DMS153 (cell line): ENCODE measurements at places on chromosomes 2 and 18.

DNA sequence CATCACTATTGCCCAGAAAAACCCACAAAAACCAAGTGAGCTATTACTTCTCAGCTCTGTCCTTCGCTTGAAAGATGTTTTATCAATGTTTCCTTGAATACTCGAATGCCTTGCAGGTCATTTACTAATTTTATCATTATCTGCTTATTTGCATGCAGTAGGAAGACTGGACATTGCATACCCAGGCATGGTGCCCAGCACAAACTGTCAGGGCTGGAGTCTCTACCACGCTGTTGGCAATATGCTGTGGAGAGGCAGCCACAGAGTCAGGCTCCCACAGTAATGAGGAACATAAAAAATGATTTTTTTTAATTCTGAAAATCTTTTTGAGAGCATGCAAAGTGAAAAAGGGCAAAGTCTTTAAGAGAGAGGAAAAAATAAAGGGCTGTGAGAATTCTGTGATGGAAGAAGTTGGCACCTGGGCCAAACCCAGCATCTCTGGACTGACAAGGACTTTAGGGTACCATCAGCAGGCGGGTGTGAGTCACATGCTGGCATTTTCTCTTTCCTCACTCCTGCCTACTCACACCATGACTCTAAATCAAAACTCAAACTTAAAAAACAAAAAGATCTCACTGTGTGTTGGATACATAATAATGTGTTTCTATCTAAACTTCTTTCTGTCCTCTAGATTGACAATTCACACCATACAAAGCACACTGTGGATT, 709.8 kb upstream of the FANCL start:
- DNase-seq = no peak

GRCh38 chr18:72847771-72848170, 20.0 kb downstream of the NETO1 start:
- DNase-seq = no peak

- DNase-seq = no peak
These were observed 193.7 kb upstream of the SIX3 start for GRCh38 chr2:44747794-44748193.

DNA sequence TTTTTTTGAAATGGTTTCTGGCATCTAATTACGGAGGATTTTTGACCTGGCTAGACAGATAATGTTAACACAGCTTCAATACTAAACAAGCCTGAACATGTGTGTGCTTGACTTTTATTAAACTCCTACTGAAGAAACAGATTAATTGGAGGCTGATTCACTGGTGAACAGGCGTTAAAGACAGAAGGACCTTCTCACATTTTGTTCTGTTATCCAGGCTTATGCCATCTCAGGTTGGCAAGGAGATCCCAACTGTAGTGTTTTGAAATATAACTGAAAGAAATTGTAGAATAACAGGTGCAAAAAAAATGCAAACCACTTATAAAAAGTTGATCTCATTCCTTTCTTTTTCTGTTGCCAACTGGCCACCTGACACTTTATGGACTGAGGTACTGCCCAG, 269.6 kb downstream of the ARHGAP15 start:
- DNase-seq = peak; percentile 43

- no peak for DNase-seq
These were observed 28.8 kb downstream of the PSD4 start for GRCh38 chr2:113202305-113203216.

GRCh38 chr2:182672466-182673165, 43.4 kb upstream of the DNAJC10 start:
- DNase-seq = no peak

DNA sequence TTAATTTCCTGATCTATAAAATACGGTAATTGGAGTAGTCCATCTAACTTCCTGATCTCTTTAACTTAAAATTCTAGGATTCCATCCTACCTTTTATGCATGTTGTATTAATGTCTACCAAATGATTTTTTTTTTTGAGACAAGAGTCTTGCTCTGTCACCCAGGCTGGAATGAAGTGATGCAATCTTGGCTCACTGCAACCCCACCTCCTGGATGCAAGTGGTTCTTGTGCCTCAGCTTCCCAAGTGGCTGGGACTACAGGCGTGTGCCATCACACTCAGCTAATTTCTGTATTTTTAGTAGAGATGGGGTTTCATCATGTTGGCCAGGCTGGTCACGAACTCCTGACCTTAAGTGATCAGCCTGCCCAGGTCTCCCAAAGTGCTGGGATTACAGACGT, 47.8 kb downstream of the CFAP36 start:
- DNase-seq = no peak

DNA sequence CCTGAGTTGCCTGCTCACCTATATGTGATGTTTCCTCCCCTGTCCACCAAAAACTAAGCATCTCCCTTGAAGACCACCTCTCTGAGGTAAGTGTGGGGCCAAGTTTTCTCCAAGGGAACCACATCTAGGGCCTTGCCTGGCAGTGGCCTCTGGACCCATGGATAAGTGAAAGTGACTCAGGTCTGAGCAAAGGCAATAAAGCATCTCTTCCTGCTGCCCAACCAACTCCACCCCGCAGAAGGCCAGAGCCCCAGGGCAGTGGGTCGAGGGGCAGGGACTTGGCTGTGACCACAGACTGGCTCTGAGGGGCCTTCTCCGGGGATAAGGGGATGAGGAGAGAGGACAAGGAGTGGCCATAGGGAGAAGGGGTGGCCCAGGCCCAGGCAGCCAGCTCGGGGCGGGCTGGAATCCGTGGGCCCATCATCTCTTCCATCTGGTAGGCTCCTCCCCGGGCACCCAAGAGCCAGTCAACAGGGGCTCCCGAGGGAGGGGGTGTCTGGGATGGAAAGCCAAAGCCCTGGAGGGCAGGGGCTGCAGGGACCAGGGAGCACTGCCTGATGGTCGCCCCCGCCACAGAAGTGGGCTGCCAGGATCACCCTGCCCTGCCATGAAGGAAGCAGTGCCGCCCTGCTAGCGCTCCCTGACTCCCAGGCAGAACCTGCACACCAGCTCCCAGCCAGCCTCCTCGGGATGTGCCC, 33.4 kb downstream of the EMX1 start:
- no peak for DNase-seq

DNA sequence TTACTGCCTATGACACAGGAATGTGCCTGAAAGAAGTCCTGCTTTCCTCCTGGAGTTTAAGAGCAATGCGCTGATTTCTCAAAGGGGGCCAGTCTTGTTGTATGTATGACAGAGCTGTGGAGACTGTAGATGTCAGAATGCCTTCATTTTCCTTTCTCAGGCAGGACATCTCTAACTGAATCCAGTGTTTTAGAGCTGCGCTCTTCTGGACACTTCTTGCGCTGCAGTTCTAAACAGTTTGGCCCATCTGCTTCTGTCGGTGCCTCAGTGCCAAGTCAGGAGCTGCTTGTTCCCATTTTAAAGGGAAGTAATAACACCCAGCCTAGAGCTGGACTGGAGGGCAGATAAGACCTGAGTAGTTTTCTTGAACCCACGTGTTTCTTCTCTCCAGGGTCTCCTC, 91.4 kb downstream of the ESCO1 start:
- DNase-seq = no peak

DNA sequence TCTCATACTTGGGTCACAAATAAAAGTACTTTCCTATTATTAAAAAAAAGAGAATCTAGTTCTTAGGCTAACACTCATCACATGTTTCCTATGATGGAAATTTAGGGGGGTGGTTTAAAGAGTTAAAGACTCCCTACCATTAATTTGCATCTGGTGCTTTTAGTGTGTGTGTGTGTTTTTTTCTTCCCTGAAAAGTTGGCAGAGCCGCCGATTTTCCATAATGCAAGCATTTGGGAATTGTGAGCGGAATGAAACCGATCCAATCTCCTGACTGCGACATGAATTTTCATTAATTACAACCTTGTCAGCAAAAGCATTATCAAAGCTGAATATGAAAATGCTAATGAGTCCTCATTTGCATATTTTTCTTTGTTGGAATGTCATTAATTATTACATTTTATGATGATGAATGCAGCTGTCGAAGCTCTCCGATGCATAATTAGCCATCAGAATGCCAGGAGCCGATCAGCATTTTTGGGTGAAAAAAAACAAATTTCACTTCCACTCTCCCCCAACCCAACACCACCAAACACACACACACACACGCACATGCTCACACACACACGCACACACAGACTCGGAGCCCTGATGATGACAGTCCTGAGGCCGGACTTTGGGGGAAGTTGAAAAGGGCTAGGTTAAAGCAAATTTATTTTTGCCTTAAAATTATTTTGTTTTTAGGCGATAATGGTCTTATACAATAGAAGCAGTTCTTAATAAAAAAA, 165.4 kb downstream of the TCF4 start:
- DNase-seq = no peak

DNA sequence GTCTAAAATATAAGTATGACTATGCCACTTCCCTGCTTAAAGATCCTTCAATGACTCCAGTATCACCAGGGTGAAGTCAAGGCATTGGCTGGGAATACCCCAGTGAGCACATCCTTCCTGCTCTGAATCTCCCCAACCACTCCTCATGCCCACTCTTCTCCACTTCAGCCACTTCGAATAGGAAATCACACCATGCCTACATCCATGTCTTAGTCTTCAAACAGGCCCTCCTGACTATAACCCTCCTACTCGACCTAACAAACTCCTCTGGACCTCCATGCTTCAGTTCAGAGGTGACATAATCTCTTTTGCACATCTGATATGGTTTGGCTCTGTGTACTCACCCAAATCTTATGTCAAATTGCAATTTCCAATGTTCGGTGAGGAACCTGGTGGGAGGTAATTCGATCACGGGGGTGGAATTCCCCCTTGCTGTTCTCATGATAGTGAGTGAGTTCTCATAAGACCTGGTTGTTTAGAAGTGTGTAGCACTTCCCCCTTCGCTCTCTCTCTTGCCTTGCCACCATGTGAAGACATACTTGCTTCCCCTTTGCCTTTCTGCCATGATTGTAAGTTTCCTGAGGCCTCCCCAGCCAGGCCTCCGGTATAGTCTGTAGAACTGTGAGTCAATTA, 87.8 kb upstream of the TFCP2L1 start:
- DNase-seq = no peak

GRCh38 chr2:7264791-7265190, 347.6 kb downstream of the RNF144A start:
- no peak for DNase-seq

DNA sequence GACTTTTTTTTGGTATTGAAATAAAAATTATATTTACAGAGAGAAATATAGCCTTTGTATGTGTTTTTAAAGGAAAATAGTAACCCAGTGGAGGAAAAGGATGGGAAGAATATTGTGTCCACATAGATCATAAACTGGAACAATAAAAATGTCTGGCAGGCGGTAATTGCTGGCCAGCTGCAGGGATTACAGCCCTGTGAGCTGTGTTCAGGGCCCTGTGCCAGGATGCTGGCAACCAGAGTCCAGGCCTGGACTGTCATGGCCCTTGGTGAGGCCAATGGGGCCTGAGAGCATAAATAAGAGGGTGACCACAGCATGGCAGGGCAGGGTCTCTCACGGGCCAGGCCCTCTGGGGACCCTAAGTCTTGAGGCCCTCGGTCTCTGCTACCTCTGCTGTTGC, 171.2 kb downstream of the ACOXL start:
- DNase-seq = peak; percentile 4

- DNase-seq = no peak
These were observed 158.5 kb downstream of the INSIG2 start for GRCh38 chr2:118246726-118247125.

DNA sequence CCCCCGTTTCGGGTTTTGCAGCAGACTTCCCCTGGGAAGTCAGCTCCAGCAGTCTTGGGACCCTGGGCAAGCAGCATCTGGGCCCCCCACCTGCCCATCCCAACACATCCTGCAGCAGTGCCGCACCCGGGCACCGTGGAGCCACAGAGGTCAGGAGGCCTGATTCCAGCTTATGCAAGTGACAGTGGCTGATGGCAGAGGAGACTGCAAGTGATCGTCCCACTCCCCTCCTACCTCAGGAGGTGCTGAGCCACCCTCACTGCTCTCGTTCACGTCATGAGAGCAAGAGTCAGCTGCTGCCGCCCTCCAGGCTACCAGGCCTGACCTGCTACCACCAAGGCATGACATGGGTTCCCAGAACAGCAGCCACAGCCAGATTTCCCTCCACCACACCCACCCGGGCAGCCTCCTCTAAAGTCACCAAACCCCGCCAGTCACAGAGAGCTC, 18.2 kb downstream of the COX7A2L start:
- no peak for DNase-seq

GRCh38 chr2:163610817-163611556, 124.8 kb downstream of the FIGN start:
- no peak for DNase-seq

DNA sequence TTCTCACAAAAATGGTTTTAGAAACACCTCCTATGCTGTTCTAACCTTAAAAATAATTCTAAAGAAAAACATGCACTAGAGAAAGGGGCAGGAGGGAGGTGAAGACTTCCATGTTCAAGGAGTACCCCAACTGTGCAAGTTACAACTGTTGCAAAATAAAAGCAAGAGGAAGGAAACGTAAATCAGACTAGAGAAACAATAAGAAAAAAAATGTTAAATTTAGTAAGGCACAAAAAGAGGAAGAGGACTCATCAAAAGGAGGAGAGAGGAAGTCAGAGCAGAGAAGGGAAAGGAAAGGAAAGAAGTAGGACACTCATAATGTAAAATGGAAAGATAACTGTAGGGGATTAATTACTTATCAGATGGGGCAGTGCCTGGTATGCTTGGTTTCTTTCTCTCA, 34.1 kb downstream of the RAPH1 start:
- no peak for DNase-seq

- no peak for DNase-seq
These were observed 28.4 kb upstream of the KLHL14 start for GRCh38 chr18:32801228-32801627.

- DNase-seq = no peak
These were observed 74.9 kb downstream of the ACKR3 start for GRCh38 chr2:236644502-236644911.

GRCh38 chr2:36568516-36569246, 29.3 kb downstream of the FEZ2 start:
- DNase-seq = no peak

GRCh38 chr2:12173943-12174340, 427.5 kb downstream of the LPIN1 start:
- no peak for DNase-seq

DNA sequence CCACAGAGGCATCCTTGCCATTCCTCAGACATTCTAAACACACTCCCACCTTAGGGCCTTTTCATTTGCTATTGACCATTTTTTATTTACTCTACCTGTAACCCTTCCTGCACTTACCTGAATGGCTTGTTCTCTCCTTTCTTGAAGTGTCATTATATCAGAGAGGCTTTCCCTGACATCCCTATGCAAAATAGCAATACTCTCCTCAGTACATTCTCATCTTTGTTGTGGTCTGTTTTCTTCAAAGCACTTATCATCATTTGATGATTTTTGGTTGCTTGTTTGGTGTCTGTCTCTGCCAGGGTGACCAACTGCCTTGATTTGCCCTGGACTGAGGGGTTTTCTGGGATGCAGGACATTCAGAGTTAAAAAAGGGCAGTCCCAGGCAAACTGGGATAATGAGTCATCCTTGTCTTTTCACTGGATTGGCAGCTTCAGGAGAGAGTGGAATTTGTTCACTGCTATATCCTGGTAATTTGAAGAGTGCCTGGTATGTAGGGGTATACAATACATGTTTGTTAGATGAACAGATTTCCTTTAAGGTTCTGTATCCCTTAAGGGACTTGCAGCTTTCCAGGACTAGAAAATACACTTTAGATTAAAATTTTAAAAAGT, 102.4 kb downstream of the BABAM2 start:
- DNase-seq = no peak

GRCh38 chr18:24674200-24674599, 213.8 kb downstream of the HRH4 start:
- DNase-seq = no peak

- DNase-seq = no peak
These were observed 9.0 kb downstream of the ENOSF1 start for GRCh38 chr18:703213-703967.
